ENCODE measurements at places on chromosomes 12 and 14. TPM values are rescaled to one million over a fixed set of nuclear protein-coding genes. Genes with fewer than 3 reads are reported as not detected.

Gene HAL
- under 0.01 TPM for total RNA-seq

Gene SPX
- total RNA-seq: 2.3 TPM

Gene CATSPERB
- 3.5 TPM for total RNA-seq

Gene BATF
- 1.6 TPM for total RNA-seq

Gene CACNA2D4
- 0.92 TPM for total RNA-seq

Gene ZNF641
- total RNA-seq: 42.4 TPM

Gene GZMH
- not detected for total RNA-seq

Gene HSPB8
- 9.2 TPM for total RNA-seq

Gene ADAMTS20
- total RNA-seq: 0.46 TPM
